NCI-H1417 treated with DMSO at 0.1 percent for 48 hours (cell line): ENCODE measurements at places on chromosomes 16 and 17.

- DNase-seq = no peak
Measured at GRCh38 chr16:31377210-31377903, 15.8 kb upstream of the ITGAD start.

GRCh38 chr17:65061646-65062045 lies 5.1 kb upstream of the GNA13 start:
- DNase-seq = no peak

GRCh38 chr16:72455743-72456659 lies 284.0 kb upstream of the PMFBP1 start:
- DNase-seq = no peak

- no peak for DNase-seq
Measured at GRCh38 chr16:87927195-87927562, 9.2 kb downstream of the CA5A start.

- no peak for DNase-seq
Measured at GRCh38 chr17:68424203-68424602, 33.1 kb downstream of the WIPI1 start.

DNA sequence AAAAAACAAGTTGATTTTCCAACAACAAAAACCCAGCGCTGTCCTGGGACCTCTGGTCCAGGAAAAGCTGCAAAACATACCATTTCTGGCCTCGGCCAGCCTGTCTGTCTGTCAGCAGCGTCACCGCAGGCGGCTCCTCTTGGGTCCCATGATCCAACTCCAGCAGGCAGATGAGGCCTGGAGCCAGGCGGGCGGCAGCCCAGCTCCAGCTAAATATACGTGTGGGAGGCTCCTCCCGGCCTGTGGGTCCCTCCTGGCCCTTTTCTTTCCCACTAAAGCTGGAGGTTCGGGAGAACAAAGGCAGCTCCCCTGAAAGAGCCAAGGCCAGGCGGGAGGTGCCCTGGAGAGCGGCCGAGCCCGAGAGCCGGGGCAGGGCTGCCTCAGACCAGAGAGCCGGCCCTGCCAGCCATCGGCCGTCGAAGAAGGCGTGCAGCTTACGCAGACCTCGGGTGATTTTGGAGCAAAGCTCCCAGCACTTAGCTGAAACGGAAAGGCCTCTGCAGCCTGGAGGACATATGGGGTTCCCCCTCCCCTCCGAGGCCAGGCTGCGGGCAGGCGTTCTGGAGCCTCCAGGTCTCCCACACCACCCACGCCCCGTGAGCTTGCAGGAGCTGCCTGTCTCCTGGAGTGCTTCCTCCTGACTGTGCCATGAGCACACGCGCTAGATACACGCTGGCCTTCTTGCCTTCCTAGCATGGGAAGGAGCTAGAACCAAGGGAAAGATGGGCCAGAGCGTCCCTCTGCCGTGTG lies 19.9 kb upstream of the JPH3 start:
- no peak for DNase-seq

- DNase-seq = no peak
Measured at GRCh38 chr17:70483624-70484023, 314.3 kb downstream of the KCNJ2 start.

- DNase-seq = no peak
Measured at GRCh38 chr17:43014020-43014648, 7.5 kb downstream of the IFI35 start.

GRCh38 chr16:8178271-8178670 lies 412.0 kb downstream of the TMEM114 start:
- DNase-seq = no peak

DNA sequence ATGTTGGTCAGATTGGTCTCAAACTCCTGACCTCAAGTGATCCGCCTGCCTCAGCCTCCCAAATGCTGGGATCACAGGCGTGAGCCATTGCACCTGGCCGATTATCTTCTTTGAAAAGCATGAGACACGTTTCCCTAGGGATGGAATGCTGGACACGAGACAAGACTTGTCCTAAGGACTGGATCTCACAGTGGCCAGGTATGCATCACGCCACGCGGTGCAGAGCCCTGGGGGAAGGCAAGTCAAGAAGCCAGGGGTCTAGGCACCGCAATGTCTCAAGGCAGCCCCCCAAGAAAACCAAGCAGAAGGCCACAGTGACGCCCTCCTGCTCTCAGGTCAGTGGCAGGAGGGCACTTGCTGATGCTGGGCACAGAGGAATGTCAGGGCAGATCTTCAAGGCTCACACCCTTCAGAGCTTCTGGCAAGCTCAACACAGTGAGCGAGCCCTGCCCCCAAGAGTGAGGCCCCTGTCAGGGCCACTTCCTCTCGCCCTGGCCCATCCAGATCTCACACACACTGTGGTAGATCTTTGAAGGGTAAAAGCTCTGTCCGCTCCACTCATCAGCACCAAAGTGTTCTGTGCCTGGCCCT lies 134.7 kb downstream of the ZNF778 start:
- no peak for DNase-seq

DNA sequence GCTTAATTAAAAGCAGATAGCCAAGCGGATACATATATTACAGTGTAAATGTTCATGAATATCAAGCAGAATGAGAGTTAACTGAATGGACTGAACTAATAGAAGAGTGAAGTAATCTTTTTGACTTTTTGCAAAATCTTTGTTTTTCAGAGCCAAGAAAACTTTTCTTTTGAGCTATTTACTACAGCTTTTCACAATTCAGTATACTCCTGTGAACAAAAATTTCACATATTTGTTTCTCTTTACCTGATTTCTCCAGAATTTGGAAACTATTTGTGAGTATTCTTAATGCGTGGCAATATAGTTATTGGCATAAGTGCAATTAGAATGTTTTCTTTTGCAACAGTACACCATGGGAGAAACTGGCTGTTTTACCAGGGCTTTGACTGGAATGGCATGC lies 9.1 kb upstream of the DUXB start:
- no peak for DNase-seq

DNA sequence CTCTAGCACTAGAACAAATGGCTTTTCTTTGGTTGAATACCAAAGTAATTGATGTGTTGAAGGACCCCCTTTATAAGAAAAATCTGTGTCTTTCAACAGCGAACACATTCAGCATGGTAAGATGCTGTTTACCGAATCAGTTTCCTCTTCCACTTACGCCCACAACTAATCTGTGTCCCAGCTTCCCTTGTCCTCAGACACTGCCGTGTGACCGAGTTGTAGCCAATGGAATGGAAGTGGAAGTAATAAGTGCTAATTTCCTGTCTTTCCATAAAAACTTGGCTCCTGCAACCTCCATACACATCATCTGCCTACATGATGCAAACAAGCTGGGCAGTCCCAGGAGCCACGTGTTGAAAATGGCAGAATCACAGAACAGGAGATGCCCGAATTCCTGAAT lies 10.4 kb downstream of the CDIPT start:
- no peak for DNase-seq
